ENCODE measurements at places on chromosomes 16 and 17. TPM values are rescaled to one million over a fixed set of nuclear protein-coding genes. Genes with fewer than 3 reads are reported as not detected.
A peak's percentile ranks its signal among the peaks of the same experiment; 100 is the strongest.

DNA sequence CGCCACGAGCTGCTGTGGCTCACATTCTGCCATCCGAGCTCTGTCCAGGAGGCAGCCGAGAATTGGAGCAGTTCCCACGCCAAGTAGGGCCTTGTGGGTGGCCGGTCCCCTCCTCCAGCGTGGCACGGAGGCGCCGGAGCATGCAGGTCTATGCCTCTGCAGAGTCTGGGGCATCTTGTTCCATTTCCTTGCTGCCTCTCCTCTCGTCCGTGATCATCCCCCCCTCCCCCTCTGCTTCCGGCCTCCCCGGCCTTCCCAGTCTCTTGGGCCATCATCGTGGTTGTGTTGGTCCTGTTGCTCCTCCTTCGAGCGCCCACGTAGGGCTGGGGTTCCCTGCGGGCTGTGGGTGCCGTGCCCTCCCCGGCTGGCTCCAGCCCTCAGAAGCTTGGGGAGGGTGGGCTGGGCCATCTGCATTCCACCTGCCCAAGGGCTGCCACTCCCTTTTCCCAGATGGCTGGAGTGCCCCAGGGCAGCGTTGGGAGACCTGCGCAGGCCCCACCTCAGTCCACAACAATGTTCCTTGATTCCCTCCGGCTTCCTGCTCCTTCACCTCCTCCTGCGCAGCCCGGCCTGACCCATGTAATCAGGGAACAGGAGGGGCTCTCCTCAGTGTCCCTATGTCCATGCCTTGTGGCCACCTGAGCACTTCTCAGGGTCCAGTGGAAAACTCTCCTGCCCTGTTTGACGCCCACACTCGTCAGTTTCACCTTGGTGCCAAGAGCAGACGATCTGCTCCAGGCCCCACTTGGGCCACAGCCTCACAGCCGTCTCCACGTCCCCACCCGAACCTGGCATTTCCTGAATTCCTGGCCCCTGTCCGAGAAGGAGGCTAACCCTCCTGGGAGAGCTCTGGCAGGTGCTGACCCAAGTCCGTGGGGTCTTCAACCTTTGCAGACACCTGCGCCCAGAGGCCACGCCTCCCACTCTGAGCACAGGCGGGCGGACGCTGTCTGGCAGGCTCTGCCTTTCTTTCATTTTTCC, 37.1 kb downstream of the BAIAP2 start:
- H3K4me3 ChIP-seq = no peak overlapping the region
- no peaks in the 10 kb centered on the region for H3K27me3 ChIP-seq
- H3K27ac ChIP-seq = no peak overlapping the region

GRCh38 chr17:74146196-74146595, 57.3 kb upstream of the RPL38 start:
- no peak overlapping the region for H3K4me3 ChIP-seq
- no peaks in the 10 kb centered on the region for H3K4me1 ChIP-seq
- H3K27me3 ChIP-seq = no peaks in the 10 kb centered on the region
- DNase-seq = no peak
- H3K36me3 ChIP-seq = no peaks in the 10 kb centered on the region

DNA sequence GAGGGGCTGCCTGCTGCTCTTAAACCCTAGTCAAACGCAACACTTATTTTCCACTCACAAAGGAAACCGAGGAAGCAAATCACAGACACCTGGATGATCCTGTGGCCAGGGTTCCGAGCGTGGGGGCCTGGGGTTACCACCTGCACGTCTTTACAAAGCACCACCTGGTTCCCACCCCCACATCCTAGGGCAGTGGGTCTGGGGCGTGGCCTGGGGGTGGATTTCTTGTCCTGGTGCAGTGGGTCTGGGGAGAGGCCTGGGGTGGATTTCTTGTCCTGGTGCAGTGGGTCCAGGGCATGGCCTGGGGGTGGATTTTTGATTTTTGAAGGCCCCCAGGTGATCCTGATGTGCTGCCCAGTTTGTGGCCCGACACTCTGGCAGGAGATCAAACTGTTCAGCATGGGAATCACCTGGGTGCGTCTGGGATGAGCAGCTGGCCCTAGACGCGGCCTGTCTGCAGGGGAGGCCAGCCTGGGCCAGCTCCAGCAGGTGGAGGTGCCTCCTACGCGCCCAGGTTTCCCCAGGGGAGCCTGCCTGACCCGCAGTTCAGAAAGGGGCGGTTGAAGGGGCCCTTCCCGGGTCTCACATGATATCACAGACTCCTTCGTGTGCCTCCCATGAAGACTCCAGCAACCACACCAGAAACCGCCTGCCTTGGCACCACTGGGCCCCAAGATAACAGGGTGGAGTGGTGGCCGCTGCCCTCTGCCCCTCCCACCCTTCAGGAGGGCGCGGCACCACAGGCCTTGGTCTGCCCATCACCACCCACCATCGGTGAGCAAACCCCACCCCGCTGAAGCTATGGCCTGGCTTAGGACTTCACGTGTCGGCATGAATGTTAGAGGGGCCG, 6.3 kb downstream of the HAGH start:
- DNase-seq = no peak
- H3K4me1 ChIP-seq = peaks cover 11% of the 10 kb centered on the region
- H3K36me3 ChIP-seq = peaks cover 51% of the 10 kb centered on the region
- H3K27me3 ChIP-seq = no peaks in the 10 kb centered on the region
- H3K27ac ChIP-seq = no peak overlapping the region

The E4F1 gene
- total RNA-seq = 70.0 TPM

DNA sequence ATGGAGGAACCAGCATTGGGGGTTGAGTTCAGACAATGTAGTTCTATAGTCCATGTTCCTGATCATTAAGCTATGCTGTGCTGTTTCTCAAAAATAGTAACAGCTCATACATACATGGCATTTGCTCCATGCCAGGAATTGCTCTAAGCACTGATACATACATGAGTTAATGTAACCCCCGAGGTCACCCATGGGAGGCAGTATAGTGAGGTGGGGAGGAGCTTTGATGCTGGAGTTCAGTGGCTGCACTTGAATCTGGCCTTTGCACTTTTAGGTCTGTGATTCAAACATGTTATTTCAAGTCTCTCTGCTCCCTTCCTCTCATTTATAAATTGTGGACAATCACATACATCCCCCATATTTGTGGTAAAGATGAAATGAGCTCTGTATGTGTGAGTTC, 223.1 kb upstream of the WSB1 start:
- no peaks in the 10 kb centered on the region for H3K36me3 ChIP-seq
- DNase-seq = no peak
- no peaks in the 10 kb centered on the region for H3K4me1 ChIP-seq
- H3K4me3 ChIP-seq = no peak overlapping the region
- no peaks in the 10 kb centered on the region for H3K27me3 ChIP-seq

- H3K27ac ChIP-seq = no peak overlapping the region
- no peak for DNase-seq
- peaks cover 43% of the 10 kb centered on the region for H3K4me1 ChIP-seq
- no peaks in the 10 kb centered on the region for H3K27me3 ChIP-seq
- no peaks in the 10 kb centered on the region for H3K36me3 ChIP-seq
Measured at GRCh38 chr16:19875900-19876299, 8.7 kb downstream of the GPRC5B start.

GRCh38 chr16:30416624-30417528, 9.5 kb downstream of the ZNF771 start:
- H3K4me1 ChIP-seq = peaks cover 14% of the 10 kb centered on the region
- no peaks in the 10 kb centered on the region for H3K36me3 ChIP-seq
- peak overlapping the region; percentile 88 for H3K4me3 ChIP-seq
- no peak for DNase-seq

Data from vagina (tissue), 2 donors.